Inflammatory macrophage treated with lipopolysaccharide for 1 hour (primary cell): ENCODE measurements at places on chromosomes 3 and 15.
A peak's percentile ranks its signal among the peaks of the same experiment; 100 is the strongest.

- DNase-seq, result no peak
Measured at GRCh38 chr3:71055257-71056001, 528.1 kb downstream of the FOXP1 start.

GRCh38 chr15:55872471-55872870 is 120.9 kb downstream of the NEDD4 start:
- no peak for DNase-seq

GRCh38 chr3:127208483-127209100 is 15.7 kb downstream of the PRR23E start:
- peak; percentile 25 for DNase-seq

GRCh38 chr3:155572085-155572484 is 172.8 kb downstream of the PLCH1 start:
- DNase-seq, result no peak

DNA sequence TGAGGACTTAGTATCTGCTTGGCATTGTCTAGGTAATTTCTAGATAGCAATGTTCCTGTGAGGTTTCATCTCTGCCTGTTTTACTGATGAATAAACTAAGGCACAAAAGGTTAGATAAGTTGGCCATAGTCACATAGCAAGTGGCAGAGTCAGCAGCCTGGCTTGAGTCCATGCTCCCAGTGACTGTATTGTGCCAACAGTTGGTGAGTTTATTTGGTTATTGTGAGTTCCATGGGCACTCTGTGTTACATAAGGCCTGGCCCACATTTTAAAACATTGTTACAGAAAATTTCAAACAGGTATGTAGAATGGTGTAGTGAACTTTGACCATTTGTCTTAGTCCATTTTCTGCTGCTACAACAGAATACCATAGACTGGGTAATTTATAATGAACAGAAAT is 15.2 kb downstream of the MCM2 start:
- no peak for DNase-seq

DNA sequence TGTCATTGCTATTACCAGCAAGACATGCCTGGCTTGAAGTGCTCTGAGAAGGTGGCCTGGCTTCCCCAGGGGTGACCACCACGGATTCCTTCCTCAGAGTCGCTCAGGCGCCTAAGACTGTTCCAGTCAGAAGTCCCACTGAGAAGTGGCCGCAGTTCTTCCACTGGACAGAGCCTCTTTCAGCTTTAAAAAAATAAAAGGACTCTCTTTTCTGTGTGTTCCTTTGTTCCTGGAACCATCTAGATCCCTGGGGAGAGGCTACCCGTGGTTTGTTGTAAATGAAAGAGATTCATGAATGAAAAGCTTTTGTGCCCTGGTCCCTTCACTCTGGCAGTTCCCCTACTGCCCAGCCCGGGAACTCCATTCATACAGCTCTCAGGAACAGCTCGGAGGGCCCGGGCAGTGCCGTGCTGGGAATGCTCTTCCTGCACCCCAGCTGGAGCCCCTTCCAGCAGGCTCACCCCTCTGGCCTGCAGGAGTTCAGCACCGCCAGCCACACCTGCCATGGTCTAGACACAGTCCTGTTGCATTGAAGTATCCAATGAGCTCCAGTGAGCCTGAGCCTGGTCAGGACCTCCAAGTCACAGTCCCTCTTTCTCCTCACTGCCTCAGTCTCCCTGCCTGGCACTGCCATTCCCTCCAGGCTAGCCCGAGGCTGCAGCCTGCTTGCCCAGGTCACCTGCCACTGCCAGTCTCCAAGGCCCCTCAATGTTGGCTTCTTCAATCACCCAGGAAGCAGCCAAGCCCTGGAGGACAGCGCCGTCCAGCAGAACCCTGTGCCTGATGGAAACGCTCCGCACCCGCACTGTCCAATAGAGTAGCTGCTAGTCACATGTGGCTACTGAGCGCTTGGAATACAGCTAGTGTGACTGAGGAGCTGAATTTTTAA is 75.4 kb downstream of the XXYLT1 start:
- no peak for DNase-seq

DNA sequence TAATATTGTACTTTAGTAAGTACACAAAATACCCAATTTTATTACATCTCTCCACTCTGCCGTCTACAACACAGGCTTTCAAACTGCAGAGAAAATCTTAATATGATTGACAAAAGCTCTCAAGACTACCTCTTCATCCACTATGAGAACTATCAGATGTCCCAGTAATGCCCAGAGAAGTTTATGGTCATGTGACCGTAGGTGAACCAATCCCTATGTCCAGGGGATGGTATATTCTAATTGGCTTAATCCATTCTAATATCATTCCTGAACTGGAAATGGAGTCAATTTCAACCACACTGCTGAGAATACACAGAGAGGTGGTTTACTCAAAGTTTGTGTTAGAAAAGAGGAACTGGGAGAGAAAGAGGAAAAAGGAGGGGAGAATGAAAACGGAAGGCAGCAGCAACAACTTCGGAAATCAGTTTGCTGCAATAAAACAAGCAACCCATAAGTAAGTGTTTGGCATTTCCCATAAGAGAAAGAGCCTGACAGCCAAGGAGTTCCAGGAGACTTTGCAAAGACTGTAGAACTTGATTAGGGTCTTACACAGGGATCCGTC is 7.3 kb downstream of the SST start:
- DNase-seq, result peak; percentile 1

- no peak for DNase-seq
Measured at GRCh38 chr15:77550301-77551251, 82.1 kb downstream of the LINGO1 start.

GRCh38 chr3:89947337-89947954 is 840.0 kb downstream of the EPHA3 start:
- DNase-seq, result no peak

DNA sequence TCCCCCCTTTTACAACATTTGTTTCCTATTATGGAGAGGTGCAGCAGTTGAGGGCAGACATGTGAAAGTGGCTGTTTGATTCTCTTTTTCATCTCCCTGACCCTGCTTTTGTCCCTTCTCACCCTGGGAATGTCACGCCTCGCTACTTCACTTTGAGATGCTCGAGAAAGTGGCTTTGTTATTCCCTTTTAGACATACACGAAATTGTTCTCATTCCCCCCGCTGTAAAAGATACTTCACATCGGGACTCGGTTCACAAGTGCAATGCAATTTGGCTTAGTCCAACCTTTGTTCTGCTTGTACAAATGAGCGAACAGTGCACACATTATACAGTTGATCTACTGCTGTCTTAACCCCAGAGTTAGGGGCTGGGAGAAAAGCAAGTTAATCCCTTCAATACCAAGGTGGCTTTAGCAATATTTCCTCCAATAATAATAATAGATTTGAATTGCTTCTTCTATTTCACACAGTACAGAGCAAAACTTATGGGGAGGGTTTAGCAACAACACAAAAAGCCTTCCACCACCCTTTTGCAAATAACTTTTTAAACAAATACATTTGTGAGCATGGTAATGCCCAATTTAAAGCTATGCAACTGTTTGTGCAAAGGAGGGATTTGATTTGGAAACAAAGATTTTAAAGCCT is 5.7 kb upstream of the FOXB1 start:
- DNase-seq, result no peak
